ENCODE measurements at places on chromosomes 11 and 22.

DNA sequence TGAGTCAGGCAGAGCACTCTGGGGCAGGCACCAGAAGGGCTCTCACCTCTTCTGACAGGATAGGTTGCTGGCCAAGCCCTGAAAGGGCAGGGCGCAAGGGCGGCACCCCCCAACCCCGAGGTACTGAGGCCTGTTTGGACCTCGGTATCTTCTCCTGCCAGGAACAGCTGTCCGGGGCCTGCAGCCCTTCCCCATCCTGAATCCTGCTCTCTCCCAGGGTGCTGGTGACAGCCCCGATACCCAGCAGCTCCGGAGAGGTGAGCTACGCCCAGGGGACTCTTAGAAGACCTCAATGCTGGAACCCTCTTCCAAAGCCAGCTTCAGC is 79.1 kb downstream of the PHF21B start:
- no peak for DNase-seq

- DNase-seq, result no peak
Measured at GRCh38 chr11:115741376-115742107, 237.3 kb upstream of the CADM1 start.

- no peak for DNase-seq
Measured at GRCh38 chr11:117945047-117945810, 16.0 kb upstream of the TMPRSS13 start.

- no peak for DNase-seq
Measured at GRCh38 chr11:68128682-68129327, 7.6 kb upstream of the CHKA start.

DNA sequence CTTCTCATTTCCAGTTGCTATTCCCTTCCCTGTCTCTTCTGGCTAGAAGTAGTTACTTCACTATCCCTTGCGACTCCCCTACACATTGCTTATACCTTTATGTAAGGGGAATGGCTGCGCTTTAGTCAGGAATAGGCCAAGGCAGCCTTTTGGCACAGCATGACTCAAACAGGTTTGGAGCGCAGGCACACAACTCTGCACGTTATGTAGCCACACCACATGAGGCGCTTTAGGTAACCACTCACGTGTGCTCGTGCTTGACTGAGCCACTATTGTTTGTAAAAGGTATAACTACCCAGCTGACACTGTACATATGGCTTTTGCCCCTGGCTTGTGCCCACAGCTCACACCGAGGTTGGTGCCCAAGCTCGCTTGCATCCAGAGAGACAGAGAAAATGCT is 46.7 kb upstream of the LIPT2 start:
- DNase-seq, result no peak

- no peak for DNase-seq
Measured at GRCh38 chr11:32830413-32830738, 649 bp downstream of the PRRG4 start.

DNA sequence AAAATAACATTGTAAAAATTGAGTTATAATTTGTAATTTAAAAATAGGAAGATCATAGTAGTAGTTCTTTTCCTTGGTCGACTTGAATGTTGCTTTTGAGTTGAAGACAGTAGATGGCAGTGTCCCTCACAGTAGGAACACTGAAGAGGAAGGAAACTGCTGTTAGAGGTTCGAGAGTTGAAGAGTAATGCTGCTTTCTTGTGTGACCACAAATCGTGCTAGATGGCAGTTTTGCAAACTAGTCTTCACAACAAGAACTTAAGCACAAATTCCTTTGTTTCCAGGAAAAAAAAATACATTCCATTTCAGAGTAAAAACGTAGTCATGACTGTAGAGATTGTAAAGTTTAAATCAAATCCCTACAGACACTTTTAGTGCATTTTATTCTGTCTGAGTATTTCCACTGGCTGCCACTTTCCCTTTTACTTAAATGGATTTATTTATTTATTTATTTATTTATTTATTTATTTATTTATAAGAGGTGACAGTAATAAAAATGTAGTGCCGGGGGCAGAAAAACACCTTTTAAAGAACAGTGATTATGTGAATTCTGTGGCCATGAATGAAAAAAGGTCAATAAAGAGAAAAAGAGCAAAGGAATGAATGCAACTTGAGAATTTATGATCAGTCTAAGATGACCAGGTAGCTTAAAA is 54.6 kb downstream of the SPECC1L start:
- no peak for DNase-seq

DNA sequence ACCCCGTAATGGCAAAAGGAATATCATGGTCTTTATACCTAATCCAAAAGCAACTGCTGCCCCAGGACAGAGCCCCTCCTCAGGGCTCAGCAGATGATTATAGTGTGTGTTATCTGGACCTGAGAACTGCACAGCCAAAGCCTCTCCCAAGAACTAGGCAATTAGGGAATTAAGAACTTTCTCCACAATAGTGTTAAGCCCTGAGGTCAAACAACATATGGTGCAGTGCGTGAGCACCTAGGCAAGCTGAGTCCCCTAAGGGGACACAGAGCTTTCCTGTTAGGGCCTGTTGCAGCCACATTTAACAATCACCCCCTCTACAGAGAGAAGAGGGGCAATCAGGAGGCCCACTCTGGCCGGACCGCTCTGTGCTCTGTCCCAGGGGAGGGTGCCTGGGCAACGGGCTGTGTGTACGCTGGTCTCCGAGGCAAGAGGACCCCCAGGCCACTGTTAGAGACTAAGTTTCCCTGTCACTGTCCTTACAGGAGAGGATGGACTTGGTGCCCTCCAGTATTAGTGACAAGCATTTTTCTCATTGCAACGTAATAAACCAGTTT is 1.4 kb upstream of the KCNJ5 start:
- DNase-seq, result no peak

DNA sequence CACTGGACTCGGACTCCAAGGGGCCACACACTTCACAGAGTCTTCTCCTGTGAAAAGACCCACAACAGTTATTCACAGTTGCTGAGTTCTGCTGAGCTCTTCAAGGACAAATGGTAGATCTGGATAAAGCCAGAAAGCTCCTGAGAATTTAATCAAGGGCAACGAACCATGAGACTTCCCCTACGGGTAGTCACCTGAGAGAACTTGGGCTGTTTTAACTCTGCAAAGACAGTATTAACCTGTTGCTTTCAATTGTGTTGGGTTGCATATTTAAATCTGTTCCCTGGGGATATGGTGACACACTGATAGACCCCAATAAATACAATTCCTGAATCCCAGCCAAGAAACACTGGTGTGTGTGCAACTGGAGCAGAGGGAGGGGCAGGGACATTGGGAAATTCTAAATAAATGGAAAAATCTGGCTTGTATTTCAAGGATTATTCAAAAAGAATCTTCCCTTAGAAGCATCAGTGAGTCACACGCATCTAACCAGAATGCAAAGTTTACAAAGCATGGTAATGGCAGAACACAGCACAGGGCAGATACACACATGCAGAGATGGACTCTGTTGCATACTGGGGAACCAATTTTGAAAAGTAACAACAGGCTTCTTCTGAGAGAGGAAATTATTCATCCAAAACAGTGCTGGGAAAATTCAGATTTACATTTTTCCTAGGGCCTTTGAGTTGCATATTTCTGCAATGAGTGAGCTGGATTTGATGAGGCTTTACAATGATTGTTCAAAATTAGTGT is 4.0 kb downstream of the KCNJ1 start:
- DNase-seq, result no peak

- DNase-seq, result no peak
Measured at GRCh38 chr11:126104420-126104819, 41.8 kb upstream of the CDON start.

DNA sequence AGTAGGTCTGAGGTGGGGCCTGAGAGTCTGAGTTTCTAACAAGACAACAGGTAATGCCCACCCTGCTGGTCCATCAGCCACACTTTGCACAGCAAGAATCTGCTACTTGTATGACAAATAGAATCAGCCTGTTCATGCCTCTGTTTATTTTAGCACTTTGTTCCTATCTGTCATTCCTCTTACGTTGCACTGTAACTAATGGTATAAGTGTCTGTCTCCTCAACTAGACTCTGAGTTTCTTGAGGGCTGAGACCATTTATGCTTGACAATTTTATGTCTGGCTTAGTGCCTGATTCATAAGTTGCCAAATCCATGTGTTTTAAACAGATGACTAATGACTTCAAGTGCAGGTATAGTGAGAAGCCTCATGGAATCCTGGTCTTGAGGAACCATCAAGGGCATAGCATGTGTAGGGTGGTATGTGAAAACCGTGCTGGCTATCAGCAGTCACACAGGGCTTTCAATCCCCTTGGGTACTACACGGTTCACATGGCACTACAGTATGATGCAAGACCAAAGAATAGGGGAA is 209.7 kb downstream of the C11orf91 start:
- no peak for DNase-seq

- no peak for DNase-seq
Measured at GRCh38 chr11:70551351-70552166, 153.2 kb downstream of the CTTN start.

GRCh38 chr11:73216465-73216864 is 1.6 kb upstream of the P2RY2 start:
- no peak for DNase-seq

- no peak for DNase-seq
Measured at GRCh38 chr11:32039149-32039548, 51.7 kb upstream of the RCN1 start.

DNA sequence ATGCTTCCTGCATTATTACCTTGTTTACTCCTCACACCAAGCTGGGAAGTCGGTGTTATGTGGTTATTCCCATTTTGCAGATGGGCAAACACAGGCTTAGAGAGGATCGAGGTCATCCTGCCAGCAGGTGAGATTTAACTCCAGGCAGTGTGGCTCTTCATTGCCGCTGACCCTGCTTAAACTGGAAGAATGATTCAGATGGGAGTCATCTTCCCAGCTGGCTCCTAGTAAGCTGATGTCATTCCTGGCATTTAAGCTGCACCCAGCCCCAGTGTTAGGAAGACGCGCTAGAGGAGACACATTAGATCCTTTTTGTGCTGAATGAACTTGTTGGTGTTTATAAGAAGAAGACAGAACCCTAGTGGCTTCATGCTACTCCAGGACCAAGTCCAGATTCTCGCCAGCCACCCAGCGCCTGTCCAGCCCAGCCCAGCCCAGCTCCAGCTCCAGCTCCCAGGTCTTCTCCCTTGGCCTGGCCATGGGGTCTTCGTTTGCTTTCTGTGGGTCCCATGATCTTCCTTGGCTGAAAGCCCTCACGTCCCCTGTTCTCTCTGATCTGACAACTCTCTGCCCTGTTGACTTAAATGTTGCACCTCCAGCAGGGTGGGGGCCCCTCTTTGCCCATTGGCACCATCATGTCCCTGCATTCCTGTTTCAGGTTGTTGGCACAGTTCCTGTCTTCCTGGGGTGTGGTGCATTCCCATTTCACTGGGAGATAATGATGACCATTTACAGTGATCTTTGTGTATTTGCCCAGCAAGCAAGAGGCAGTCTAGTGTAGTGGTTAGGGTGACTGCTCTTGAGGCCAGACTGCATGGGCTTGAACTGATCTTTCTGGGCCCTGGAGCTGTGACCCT is 13.6 kb downstream of the PARVB start:
- DNase-seq, result no peak

GRCh38 chr11:35661534-35661933 is 1.0 kb upstream of the TRIM44 start:
- no peak for DNase-seq

DNA sequence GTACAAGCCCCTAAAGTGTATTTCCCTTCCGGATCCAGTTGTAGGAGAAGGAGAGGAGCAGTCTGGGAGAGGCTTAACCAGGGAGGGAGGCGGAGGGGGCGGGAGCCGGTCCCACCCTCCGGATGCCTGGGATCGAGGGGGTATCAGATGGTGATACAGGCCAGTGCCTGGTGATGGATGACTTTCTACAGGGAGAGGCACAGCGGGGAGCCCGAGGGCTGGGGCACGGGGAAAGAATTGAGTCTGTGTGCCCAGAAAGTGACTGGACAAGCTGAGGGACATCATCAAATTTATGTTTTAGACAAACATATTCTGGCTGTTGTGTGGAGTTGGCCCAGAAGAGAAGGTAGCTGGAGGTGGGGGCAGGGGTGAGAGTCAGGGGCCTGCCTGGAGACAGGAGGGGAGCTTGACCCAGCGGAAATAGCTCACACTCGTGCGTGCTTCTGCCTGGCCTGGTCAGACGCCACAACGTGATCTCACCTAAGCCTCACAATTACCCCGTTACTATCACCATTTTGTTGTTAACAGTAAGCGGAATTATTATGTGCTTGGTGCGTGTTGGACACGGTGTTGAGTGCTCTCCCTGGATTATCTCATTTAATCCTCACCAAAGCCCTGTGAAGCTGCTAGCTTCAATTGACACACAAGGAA is 42.4 kb downstream of the AMPD3 start:
- DNase-seq, result no peak

DNA sequence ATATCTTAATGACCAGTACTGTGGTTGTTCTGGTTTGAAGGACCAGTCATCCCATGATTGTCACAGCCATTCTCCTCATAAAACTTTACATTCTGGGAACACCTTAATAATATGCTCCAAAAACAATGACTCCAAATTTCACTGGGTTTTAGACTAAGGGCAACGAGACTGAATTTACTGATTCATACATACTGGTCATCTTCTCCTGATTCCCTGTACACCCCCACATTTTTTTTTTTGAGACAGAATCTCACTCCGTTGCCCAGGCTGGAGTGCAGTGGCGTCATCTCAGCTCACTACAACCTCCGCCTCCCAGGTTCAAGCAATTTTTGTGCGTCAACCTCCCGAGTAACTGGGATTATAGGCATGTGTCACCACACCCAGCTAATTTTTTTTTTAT is 78.9 kb downstream of the GAB2 start:
- DNase-seq, result no peak

DNA sequence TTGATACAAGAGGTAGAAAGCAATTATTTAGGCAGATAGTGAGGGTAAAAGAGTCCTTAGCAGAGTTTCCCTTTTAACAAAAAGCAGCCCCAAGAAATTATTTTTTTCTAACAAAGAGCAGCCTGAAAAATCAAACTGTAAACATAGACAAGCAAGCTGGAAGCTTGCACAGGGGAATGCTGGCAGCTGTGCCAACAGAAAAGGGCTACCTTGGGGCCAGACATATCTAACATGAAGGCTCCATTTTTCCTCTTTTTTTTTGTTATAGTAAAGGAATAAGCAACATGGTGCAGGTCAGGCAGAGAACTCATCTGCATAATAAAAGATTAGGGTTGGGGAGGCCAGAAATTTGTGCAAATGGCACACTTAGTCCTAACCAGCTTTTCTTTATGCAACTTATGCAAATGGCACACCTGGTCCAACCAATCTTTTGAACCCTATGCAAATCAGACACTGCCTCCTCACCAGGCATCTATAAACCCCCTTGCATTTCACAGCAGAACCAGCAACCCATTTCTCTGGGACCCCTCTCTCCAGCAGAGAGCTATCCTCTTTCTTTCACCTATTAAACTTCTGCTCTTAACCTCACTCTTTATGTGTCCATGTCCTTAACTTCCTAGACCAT is 41.8 kb downstream of the PDGFD start:
- DNase-seq, result no peak

Measured in stimulated activated CD4-positive, alpha-beta T cell treated with anti-CD3 and anti-CD28 coated beads, TNF-alpha, amount 100 ng/mL, for 24 hours (primary cell).